ENCODE measurements at places on chromosomes 16 and 17.

DNA sequence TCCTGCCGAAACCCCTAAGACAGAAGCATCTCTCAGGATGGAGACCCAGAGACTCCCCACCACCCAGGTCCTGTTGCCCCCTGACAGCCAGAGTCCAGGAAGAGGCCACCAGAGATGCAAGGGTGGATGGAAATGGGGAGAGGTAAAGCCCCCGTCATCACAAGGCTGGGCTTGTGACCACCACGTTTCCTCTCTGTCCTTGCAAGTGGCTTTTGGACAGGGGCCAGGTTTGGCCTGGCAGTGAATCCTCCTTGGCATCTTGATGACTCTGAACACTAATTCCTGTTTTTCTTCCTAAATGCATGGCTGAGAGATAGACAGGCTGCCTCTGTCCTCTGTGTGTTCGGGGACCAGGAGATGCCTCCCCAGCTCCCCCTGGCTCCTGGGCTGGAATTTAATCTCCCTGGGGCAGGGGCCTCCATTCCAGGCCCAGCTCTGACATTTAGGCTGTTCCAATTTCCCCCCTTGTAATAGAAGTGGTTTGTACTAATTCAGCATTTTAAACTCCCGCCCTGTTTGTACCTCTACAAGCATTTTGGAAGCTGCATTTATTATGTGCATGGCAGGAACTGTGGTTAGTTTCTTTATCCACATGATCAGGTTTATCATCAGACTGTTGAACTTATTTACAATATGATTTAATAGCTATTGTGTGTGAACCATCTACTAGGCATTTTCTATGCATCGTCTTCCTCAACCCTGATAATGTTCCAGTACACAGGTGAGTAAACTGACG lies 116.1 kb upstream of the IRX6 start:
- DNase-seq = no peak

DNA sequence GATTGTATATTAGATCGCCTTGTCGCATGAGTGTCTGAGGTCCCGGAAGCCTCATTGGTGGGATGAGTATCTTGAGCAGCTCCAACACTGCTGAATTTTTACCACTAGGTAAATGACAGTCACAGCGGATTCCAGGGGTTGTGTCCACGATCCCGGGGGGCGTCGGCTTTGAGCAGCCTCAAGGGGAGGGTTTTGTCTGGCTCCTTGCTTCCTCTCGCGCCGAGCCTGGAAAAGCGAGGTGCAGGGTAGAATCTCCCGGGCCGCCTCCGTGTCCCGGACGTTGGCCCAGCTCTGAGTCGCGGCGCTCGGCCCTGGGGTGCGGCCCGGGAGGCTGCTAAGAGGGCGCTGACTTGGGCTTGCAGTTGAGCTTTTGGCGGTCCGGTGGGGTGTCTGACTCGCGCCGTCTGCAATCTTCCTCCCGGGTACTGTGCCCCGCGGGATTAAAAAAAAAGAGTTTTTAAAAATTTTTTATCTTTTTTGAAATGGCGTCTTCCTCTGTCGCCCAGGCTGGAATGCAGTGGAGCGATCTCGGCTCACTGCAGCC lies 4.5 kb downstream of the OR1F1 start:
- DNase-seq = no peak

- DNase-seq = no peak
These were observed 8.0 kb downstream of the SEZ6 start for GRCh38 chr17:28997806-28998205.

GRCh38 chr17:20781260-20781659 lies 201.7 kb downstream of the CDRT15L2 start:
- no peak for DNase-seq

DNA sequence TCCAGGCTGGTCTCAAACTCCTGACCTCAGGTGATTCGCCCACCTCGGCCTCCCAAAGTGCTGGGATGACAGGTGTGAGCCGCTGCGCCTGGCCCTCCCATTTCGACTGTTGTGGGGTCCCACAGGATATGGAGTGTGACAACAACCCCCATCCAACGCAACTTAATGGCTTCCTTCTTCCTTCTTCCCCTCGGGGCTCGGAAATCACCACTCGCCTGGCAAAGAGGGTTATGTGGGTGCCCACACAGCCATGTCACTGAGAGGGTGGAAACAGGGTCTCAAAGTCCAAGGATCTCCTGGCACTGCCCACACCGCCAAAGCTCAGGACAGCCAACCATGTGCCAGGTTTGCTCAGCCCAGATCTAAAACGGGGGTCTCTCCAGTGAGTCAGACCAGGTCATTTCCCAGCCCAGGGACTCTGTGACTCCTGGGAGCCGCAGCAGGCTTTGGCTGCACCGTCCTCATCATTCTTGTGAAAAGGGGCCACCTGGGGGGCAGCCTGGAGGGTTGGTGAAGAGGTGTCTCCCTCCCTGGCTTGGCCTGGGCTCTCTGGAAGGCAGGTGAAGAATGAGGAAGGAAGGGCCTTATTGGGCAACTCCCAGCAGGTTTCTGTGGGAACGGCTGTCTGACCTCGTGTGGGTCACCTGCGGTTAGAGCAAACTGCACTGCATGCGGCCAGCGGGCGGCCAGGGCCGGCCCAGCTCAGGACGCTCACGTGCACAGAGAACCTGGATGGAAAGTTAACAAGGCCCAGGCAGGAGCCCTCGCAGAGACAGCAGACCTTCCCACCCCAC lies 25.3 kb upstream of the LITAF start:
- DNase-seq = no peak

- no peak for DNase-seq
These were observed 42.2 kb downstream of the WDR45B start for GRCh38 chr17:82605939-82606600.

DNA sequence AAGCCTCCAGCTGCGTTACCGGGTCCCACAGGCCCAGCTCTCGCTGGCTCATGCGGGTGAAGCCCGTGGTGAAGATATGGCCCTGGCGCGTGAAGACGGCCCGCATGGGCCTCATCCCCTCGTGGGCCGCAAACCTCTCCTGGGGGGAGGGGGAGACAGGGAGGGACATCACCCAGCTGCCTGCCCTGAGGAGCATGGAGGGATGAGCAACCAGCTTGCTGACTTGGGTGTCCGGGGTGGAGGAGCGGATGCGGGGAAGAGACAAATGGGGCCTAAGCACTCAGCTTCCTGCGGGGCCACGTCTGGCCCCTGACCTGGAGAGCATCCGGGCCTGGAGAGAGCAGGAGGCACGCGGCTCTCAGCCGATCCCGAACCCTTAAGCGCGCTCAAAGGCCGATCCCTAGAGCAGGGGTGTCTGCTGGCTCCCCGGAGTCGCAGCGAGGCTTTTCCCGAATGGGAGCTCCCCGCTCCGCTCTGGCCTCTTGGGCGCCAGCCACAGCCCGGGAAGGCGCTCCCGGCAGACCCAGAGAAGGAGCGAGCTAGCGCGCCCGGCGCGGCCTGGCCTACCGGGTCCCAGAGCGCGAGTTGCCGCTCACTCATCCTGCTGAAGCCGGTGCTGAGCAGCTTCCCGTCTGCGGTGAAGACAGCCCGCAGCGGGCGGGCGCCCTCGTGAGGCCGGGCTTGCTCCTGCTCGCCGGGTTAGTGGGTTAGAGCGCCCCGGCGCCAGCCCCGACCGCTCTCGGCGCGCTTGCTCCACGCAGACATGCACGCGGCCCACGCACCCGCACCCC lies 5.0 kb downstream of the CORO6 start:
- peak; percentile 76 for DNase-seq

- no peak for DNase-seq
These were observed 54.8 kb upstream of the MSI2 start for GRCh38 chr17:57201481-57201880.

Measured in stimulated activated CD4-positive, alpha-beta T cell treated with anti-CD3 and anti-CD28 coated beads, TNF-alpha, amount 100 ng/mL, for 1 hour (primary cell).